ENCODE measurements at places on chromosomes 3 and 15. TPM values are rescaled to one million over a fixed set of nuclear protein-coding genes. Genes with fewer than 3 reads are reported as not detected.

DNA sequence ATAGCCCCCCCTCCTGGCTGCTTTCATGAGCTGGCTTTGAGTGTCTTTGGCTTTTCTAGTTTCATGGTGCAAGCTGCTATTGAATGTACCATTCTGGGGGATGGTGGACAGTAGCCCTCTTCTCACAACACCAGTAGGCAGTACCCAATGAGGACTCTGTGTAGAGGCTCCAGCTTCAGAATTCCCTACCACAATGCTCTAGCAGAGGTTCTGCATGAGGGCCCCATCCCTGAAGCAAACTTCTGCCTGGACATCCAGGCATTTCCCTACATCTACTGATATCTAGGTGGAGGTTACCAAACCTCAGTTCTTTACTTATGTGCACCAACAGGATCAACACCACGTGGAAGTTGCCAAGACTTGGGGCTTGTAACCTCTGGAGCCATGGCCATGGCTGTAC lies 1742.9 kb downstream of the SI start:
- no peak for DNase-seq

GRCh38 chr3:52570076-52570475 lies 33.7 kb downstream of the UQCC5 start:
- no peak for DNase-seq

DNA sequence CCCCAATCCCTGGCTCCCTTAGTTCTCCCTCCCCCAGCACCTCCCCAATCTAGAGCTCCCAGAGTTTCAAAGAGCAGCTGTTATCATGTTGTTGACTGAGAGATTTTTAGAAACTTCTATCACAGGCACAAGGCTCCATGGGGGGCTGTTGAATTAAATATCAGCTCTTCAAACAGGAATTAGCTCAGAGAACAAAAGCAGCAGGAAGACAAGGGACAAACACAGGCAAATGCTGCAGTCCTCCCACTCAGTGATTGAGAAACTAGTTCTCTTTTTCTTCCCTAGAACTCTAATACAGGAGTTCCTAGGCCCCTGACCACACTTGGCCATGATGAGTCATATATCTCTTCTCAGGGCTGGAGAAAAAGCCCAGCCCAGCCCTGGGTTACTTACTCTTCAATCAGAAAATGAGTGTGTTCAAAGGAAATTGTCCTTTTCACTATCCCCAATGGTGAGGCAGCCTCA lies 262.1 kb downstream of the IGSF11 start:
- DNase-seq, result no peak

Gene ACTRT3
- 1.7 TPM for total RNA-seq

- DNase-seq, result no peak
Measured at GRCh38 chr15:42759093-42759492, 22.2 kb upstream of the CDAN1 start.

- no peak for DNase-seq
Measured at GRCh38 chr15:35281515-35281914, 196.4 kb upstream of the NANOGP8 start.

Gene CAND2
- total RNA-seq, result 58.5 TPM

Gene SLTM
- 133 TPM for total RNA-seq

DNA sequence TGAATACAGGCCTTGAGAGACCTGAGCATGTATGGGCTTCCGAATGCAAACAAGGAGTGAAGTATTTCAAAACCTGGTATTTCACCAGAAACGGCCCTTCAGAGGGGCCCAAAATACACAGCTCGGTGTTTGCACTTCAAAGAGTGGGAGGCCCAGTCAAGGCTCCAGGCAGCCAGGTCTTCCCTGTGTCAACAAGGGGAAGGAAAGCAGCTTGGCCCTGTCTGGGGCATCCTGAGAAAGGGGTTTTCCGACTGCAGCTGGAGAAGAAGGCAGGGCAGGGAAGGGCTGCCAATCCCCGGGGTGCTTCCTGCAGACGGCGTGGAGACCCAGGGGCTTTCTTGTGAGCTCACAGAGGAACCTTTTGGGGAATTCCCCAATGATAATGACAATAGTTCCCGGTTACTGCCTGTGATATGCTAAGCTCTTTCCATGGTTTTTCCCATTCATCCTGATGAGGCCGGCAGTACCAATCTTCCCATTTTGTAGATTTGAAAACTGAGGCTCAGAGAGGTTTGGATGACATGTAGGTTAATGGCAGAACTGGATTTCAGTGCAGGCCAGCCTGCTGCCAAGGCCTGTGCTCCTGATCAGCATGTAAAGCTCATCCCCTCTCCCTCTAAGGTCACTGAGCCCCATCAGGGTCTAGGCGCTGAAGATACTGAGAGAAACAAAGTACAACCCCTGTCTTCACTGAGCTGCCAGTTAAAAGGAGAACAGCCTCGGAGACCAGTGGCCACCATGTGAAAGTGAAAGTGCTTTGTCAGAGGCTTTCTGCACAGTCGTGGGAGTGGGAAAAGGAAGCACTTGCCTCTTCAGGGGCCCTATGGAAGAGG lies 43.0 kb upstream of the TLE3 start:
- DNase-seq, result peak; percentile 75

Gene CDHR4
- total RNA-seq, result not detected

- DNase-seq, result peak; percentile 55
Measured at GRCh38 chr15:50907601-50908208, 778 bp upstream of the AP4E1 start.

Gene TASOR
- total RNA-seq, result 134 TPM

GRCh38 chr3:111915905-111916304 lies 56.8 kb downstream of the PHLDB2 start:
- DNase-seq, result peak; percentile 21

- no peak for DNase-seq
Measured at GRCh38 chr3:17639765-17640164, 102.7 kb downstream of the TBC1D5 start.

DNA sequence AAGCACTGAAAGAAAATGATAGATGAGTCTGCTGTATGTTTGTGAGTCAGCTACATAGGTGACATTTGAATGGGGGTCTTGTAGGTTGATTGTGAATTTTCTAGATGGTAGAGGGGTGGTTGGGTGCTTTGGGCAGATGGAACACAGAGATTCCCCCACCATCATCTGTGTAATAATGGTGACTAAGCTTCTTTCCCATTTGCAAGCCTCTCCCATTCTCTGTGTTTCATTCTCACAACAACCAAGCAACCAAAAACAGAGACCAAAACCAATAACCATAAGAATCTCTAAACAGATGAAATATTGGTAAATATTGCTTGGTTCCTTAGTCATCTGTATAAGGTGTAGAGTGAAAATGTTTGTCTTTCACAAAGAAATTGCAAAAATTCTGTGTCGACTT lies 17.8 kb upstream of the UTS2B start:
- DNase-seq, result no peak

GRCh38 chr3:143123353-143123984 lies 3.9 kb downstream of the CHST2 start:
- no peak for DNase-seq

- no peak for DNase-seq
Measured at GRCh38 chr3:138938877-138939560, 7.9 kb downstream of the FOXL2 start.

DNA sequence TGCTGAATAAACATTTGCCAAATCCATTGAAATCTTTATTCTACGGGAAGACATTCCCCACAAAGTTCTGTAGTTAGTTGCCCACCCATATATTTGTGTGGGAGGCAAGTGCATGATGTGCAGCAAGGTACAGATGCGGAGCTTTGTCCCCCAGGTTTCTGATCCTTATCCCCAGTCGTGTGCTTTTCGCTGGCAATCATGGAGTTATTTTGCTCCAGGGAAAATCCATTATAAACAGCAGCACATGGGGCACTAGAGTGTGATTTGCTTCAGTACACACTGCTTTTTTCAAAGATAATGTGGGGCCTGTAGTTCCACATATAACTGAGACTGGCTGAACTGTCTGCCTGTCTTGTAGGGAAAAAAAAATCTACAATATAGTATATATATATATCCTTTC lies 132.1 kb downstream of the FEZF2 start:
- no peak for DNase-seq

DNA sequence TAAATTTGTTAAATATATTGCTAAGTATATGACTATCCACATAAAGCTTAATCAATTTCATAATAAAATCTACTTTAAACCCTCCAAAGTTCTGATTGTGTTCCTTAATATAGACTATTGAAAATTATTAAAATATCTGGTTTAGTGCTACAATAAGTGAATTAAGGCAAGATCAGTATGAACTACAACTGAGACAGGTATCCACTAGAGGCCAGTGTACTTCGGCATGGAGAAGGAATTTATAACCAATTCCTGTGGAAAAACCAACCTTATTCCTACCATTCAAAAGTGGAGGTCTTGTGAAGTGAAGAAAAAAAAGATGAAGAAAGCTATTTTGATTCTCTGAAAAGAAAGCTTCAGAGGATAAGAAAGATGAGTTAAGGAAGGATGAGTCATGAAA lies 237.7 kb downstream of the SUCLG2 start:
- DNase-seq, result no peak

GRCh38 chr15:56776839-56777238 lies 43.5 kb upstream of the ZNF280D start:
- no peak for DNase-seq

Gene RASGRP1
- 2.1 TPM for total RNA-seq

GRCh38 chr3:120596853-120597223 lies 702 bp downstream of the NDUFB4 start:
- no peak for DNase-seq

DNA sequence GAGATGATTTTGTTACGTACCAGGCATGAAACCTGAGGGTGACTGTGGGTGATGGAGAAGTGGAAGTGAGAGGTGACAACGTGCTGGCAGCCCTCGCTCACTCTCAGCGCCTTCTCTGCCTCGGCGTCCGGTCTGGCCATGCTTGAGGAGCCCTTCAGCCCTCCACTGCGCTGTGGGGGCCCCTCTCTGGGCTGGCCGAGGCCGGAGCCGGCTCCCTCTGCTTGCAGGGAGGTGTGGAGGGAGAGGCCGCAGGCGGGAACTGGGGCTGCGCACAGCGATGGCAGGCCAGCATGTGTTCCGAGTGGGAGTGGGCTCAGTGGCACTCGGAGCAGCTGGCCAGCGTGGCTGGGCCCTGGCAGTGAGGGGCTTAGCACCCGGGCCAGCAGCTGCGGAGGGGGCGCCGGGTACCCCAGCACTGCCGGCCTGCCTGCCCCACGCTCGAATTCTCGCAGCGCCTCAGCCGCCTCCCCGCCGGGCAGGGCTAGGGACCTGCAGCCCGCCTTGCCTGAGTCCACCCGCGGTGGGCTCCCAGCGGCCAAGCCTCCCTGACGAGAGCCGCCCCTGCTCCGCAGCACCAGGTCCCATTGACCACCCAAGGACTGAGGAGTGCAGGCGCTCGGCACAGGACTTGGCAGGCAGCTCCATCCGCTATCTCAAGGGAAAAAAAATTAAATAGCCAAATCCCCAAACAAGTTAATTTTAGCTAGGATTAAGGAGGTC lies 29.7 kb upstream of the MYRIP start:
- DNase-seq, result no peak

DNA sequence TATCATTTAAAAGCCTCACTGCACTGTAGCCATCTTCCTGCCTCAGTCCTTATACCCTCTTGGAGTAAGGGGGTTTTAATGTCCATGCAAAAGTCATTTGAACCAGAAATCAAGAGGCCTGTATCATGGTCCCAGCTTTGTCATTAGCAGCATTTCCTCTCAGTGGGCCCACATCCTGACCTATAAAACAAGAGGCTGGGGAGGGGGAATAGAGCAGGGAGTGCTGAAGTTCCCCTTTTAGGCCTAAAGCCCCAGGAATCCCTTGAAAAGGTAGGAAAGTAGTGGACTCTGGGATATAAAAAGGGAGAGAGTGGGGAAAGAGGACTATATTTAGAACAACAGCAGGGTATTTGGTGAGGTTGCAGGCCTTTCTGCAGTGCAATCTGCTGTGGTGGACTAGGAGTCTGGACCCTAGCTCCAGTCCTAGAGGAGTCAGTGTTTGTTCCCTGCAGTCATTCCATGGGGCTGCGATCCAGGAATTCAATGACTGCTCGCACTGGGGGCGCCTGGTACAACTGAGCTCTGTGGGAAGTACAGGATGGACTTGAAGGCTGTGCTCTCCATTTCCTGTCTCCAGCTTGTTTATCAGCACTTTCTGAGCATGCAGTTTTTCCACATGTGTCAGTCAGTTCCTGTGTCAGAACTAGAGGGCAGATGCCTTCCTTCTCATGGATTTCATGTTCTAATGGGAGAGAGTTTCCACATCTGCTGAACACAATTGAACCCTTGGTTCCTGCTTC lies 46.8 kb downstream of the PDHB start:
- DNase-seq, result peak; percentile 20

GRCh38 chr3:54918516-54918915 lies 9.3 kb downstream of the LRTM1 start:
- no peak for DNase-seq

- DNase-seq, result no peak
Measured at GRCh38 chr15:84831028-84831427, 13.9 kb downstream of the ALPK3 start.

Gene POLQ
- 3.7 TPM for total RNA-seq

- DNase-seq, result peak; percentile 64
Measured at GRCh38 chr3:156750191-156750873, 75.8 kb upstream of the LEKR1 start.

Gene LIPH
- total RNA-seq, result 1.3 TPM

- DNase-seq, result no peak
Measured at GRCh38 chr3:123367467-123368154, 81.3 kb downstream of the ADCY5 start.

GRCh38 chr3:122916084-122916483 lies 111.5 kb downstream of the SEMA5B start:
- DNase-seq, result no peak

GRCh38 chr3:38519000-38519399 lies 22.9 kb downstream of the EXOG start:
- no peak for DNase-seq

Gene BLM
- 7.3 TPM for total RNA-seq
